Upper lobe of left lung (tissue), 6 donors: ENCODE measurements at places on chromosomes 12 and 14. TPM values are rescaled to one million over a fixed set of nuclear protein-coding genes. Genes with fewer than 3 reads are reported as not detected.

GPR135 gene
- total RNA-seq = 1.7 TPM

OR9K2 gene
- not detected for total RNA-seq

SIX6 gene
- not detected for total RNA-seq

CLEC9A gene
- total RNA-seq = not detected

RNASE2 gene
- 4.9 TPM for total RNA-seq

ZFHX2 gene
- total RNA-seq = 5.3 TPM

PRICKLE1 gene
- 17.1 TPM for total RNA-seq

KLHL33 gene
- 0.24 TPM for total RNA-seq

P2RX2 gene
- total RNA-seq = not detected

ERP27 gene
- total RNA-seq = 4.3 TPM

OLR1 gene
- 86.5 TPM for total RNA-seq

- DNase-seq = no peak
These were observed 59.3 kb downstream of the PHETA1 start for GRCh38 chr12:111309584-111309983.

- DNase-seq = no peak
These were observed 10.2 kb upstream of the SH2B3 start for GRCh38 chr12:111395336-111396187.

DNA sequence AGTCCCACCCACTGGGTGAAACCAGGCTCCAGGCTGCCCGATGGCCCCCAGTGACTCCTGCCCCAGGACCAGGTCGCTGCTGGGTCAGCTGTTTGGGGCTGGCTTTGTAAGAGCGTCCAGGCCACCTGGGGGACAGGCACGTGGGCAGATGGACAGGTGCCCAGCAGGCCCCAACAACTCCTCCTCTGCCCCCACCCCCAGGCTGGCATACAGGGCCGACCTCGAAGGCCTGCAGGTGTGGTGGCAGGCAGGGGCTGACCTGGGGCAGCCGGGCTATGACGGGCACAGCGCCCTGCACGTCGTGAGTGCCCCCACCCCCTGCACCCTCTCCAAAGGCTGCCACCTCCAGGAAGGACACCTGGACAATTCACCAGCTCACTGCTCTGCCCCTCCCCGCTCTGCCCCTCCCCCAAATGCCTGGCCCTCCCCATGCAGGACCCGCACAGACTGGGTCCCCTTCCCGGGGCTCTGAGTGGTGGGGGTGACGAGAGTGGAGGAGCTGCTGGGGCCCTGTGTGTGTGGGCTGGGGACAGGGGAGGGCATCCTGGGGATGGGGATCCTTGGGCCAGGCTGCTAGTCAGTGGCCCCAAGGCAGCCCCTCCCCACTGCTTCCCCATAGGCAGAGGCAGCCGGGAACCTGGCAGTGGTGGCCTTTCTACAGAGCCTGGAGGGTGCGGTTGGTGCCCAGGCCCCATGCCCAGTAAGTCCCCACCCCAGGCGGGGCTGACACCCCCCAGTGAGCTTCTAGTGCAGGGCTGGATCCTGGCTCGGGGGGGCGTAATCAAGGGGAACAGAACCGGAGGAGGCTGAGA lies 26.0 kb downstream of the ASPG start:
- DNase-seq = no peak

GRCh38 chr12:39047539-39048262 lies 142.3 kb upstream of the CPNE8 start:
- no peak for DNase-seq

GRCh38 chr14:76715511-76716081 lies 45.7 kb upstream of the VASH1 start:
- no peak for DNase-seq

- DNase-seq = peak; percentile 88
These were observed 6.0 kb downstream of the GPR132 start for GRCh38 chr14:105059035-105059924.

GRCh38 chr14:79971330-79971729 lies 240.0 kb downstream of the DIO2 start:
- DNase-seq = no peak

- DNase-seq = peak; percentile 11
These were observed 378.1 kb downstream of the ALG10 start for GRCh38 chr12:34400411-34400881.

GRCh38 chr12:129877411-129877810 lies 26.4 kb downstream of the TMEM132D start:
- no peak for DNase-seq

- peak; percentile 19 for DNase-seq
These were observed 121.6 kb downstream of the TMEM121 start for GRCh38 chr14:105647784-105648608.

- peak; percentile 73 for DNase-seq
These were observed 442 bp downstream of the FLVCR2 start for GRCh38 chr14:75578786-75579337.

DNA sequence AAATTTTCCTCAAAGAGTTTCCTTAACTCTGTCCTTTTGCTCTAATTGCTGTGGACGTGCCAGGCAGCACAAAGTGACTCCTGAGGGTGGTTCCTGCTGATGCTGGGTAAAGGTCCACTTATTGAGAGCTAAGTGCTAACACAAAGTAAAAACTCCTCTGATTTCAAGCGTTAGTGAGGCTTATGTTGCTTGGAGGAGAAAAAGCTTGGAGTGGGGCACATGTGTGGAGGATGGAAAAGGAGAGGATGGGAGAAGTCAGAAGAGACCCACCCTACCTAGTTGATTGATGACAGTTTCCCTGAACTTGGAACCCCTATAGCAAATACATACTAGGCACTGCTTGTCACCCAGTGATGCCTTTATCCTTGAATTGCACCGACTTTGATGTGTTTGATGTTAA lies 10.1 kb upstream of the SLC11A2 start:
- DNase-seq = no peak

DNA sequence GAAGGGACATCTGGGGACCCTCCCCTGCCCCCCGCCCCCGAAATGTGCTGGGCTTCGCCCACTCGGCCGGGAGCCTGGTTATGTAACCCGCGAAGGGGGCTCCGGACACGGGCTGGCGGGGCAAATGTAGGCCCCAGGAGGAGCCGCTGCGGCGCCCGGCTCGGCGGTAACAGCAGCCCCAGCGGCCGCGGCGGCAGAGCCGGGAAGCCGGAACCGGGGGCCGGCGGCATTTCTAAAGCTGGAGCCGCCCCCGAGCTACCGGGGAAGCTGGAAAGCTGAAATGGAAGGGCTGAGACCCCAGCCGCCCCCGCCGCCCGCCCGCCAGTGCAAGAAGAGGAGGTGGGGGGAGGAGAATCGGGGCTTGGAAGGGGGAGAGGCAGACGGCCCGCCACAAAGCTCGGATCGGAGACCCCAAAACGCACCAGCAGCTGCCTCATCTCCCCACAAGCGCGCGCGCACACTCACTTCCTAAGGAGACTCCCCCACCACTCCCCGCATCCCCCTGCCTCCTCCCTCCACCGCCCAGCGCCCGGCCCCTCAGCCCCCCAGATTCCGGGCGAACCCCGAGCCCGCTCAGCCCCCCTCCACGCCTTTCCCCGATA lies 1.5 kb downstream of the KDM2B start:
- DNase-seq = peak; percentile 89

DNA sequence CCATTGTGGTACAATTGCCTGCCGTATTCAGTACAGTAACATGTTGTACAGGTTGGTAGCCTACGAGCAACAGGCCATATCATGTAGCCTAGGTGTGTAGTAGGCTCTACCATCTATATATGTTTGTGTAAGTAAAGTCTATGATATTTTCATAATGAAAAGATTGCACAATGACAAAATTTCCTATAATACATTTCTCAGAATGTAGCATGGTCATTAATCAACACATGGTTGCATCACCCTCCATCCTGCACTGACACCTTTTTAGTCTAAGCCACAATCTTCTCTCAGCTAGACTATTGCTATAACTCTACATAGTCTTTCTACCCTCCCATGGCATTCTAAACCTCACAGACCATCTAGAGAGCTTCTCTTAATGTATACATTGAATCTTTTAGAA lies 158.5 kb upstream of the HMGA2 start:
- no peak for DNase-seq

GRCh38 chr12:13179211-13180074 lies 17.1 kb upstream of the EMP1 start:
- DNase-seq = peak; percentile 66

DNA sequence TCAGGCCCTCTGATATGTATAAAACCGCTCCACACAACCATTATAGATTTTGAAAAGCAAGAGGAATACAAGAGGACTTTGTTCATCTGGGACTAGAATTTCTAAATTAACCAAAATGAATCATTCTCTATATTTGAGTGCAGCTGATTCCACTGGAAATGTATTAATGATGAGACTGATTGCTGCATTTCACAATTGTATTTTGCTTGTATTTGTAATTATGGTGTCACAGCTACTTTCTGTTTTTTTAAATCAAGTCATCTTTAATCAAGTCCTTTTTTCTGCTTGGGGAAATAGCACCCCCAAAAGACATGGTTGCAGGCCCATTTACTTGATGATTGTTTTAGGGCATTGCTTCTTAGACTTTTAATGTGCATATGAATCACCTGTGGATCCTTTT lies 162.4 kb downstream of the KICS2 start:
- DNase-seq = no peak

- DNase-seq = no peak
These were observed 104.7 kb upstream of the RTL1 start for GRCh38 chr14:101008196-101008595.

GRCh38 chr12:1692895-1693610 lies 2.2 kb downstream of the ADIPOR2 start:
- DNase-seq = no peak

DNA sequence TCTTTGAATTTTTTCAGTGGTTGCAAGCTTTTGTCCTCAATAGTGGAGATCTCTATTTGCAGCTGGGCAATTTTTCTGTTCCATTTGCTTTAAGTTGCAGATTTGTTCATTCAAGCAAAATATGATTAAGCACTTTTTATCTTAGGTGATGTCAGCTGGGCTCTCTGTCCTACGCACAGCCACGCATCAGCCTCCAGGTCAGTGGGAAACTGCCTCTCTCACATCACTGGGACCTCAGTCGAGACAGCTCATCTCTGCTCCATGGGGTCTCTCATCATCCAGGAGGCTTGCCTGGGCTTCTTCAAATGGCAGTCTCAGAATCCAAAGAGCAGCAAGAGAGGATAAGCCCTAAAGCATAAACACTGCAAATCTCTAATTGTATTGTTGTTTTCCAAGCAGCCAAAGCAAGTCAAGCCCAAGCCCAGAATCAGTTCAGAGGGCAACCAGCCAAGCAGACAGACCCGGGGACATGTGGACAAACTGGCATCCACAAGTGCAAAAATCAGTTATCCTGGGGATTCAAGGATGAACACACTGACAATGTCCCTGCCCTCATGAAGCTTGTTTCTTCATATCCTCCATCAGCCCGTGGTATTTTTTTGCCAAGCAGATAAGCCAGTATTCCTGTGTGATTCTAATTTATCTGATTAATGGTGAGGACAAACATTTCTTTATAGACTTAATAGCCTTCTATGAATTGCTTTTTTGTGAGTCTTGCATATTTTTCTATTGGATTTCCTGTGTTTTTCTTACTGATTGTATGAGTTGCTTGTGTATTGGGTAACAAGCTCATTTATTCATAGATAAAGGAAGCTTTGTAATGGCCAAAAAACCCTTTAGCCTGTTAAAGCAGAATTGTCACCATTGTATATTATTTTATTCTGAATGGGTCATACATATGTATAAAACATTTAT lies 262.5 kb downstream of the GXYLT1 start:
- no peak for DNase-seq

DNA sequence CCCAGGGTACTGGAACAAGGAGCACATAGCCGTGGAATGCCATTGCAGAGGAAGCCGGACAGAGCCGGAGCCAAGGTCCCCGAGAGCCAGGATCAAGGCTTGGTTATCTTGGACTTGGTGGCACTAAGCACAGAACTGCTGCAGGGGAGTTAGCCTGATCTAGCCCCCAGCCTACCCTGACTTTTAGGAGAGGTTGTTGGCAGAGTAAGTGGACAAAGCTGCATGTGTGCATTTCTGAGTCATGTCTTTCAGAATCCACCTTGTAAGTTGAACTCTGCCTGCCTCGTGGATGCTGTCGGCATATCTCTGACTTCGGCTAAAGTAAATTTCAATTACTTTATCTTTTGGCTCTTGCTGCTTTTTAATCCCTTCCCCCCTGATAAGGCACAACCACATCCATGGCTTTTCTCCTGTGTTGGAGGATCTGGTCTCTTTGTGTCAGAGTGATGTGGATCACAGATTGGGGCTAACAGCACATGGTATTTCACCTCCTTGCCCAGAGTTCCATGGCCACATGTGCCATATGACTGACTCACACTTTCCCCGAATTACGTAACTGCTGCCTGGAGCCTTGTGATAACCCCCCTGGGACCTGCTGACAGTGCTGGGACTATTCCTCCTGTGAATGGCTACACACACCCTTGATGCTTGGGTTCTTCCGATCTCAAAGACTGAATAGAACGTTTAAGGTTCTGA lies 240.3 kb downstream of the EMP1 start:
- no peak for DNase-seq

DNA sequence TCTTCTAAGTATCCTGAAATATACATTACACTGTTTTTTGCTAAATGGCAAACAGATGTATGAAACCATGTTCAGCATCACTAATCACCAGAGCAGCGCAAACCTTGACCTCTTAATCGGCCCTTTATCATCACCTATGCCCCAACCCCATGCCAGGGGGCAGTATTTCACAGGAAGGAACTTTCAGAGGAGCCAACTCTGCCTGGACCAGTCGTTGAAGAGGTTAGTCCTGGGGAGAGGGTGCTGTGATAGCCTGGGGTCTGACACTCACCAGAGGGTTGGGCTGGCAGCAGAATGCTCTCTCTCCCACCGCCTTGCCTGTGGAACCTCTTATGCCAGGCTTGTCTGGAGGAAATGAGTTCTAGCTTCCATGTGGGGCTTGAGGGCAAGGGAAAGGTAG lies 411.7 kb downstream of the TMEM117 start:
- no peak for DNase-seq

- DNase-seq = no peak
These were observed 144.1 kb downstream of the SUDS3 start for GRCh38 chr12:118520214-118521035.

- DNase-seq = no peak
These were observed 35.4 kb upstream of the RNASE3 start for GRCh38 chr14:20855652-20856291.

DNA sequence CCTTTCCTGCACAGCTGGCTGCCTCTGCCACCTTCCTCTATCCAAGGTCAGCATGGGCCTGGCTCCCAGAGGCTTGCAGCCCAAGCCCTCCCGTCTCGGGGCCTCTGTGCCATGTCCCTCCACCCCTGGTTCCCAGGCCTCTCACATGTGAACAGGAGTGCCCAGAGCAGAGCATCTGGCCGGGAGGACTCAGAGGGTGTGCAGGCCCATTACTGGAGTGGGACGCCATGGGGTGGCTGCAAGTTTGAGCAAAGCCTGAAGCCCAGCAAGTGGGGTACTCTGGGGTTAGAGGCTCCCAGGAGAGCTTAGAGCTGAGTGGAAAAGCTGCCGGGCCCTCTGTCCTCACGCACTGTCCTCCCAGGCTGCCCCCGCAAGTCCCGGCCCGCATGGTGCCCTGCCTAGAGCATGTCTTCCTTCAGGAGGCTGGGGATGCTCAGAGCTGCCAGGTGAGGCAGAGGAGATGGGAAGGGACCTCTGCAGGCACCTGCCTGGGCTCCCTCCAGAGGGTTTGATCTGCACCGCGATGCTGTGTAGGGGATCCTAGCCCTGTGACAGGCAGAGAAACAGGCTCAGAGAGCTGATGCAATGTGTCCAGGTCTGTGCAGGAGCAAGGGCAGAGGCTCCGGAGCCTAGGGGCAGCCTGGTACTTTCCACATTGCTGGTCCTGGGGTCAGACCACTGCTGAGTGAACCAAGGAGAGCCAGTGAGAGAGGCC lies 39.8 kb downstream of the DIO3 start:
- no peak for DNase-seq

- DNase-seq = no peak
These were observed 41.3 kb upstream of the BCL7A start for GRCh38 chr12:121980191-121980891.
